ENCODE measurements at places on chromosomes 7 and 10. TPM values are rescaled to one million over a fixed set of nuclear protein-coding genes. Genes with fewer than 3 reads are reported as not detected.

GRCh38 chr10:62689712-62690111 is 114.8 kb upstream of the ADO start:
- DNase-seq = no peak
- H3K4me1 ChIP-seq = peaks cover 28% of the 10 kb centered on the region
- peak overlapping the region; percentile 28 for H3K27ac ChIP-seq
- H3K4me3 ChIP-seq = no peak overlapping the region
- H3K36me3 ChIP-seq = peaks cover 9% of the 10 kb centered on the region
- H3K27me3 ChIP-seq = peaks cover 2% of the 10 kb centered on the region

DNA sequence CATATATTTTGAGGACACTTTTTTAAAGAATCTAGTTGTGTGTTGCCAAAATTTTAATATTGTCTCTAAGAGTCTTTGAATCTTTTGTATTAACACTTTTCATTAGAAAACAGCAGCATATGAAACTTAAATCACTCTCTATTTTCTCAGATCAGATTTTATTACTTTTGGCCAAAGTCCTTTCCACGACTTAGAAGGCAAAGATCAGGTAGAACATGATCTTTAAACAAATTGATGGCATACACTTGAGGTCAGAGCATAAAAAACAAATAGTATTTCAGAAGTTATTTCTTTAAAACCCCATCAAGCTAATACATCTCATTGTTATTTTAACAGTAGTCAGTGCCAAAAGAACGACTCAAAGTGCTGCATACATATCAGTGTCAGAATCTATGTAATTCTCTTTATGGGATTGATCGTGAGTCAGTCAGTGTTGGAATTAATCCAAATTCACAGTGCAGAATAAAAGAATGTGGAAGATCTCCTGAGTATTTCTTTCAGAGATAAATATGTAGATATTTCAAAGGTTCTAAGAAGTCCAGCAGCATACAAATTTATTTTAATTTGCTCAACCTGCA is 9.6 kb upstream of the AGMO start:
- H3K27ac ChIP-seq = no peak overlapping the region
- H3K36me3 ChIP-seq = no peaks in the 10 kb centered on the region
- H3K27me3 ChIP-seq = no peaks in the 10 kb centered on the region

- DNase-seq = no peak
- no peaks in the 10 kb centered on the region for H3K27me3 ChIP-seq
- no peak overlapping the region for H3K27ac ChIP-seq
- H3K4me3 ChIP-seq = no peak overlapping the region
Observed at GRCh38 chr10:31268444-31269303, 50.3 kb upstream of the ZEB1 start.

DNA sequence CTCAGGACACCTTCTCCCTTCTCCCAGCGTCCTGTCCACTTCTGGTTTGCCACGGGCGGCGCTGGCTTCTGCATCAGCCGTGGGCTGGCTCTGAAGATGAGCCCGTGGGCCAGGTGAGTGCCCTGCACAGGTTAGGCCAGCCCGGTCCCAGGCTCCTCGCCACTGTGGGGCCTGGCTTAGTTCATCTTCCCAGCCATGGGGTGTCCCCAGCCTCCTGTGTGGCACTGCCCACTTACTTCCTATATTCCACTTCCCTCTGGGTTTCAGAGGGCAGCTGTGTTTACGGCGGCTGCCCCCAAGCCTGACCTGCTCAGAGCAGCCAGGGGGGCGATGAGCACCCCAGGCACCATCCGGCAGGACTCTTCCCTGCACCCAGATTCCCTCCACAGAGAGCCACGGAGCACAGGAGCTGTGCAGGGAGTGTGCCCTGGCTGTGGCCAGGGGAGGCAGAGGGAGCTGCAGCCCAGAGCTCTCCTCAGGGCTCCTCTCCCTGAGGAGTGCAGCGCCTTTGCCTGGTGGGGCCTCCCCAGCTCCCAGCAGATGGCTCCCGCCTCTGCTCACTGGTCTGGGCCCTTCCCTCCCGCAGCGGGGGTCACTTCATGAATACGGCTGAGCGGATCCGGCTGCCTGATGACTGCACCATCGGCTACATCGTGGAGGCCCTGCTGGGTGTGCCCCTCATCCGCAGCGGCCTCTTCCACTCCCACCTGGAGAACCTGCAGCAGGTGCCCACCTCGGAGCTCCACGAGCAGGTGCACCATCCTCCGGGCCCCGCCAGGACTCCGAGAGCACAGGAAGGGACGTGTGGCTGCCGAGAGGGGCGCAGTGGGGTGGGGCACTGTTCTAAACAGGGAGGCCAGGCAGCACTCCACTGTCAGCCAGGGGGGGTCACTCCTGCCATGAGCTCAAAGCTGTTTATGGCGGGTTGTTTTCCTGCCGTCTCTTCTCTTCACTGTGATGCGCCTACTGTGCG is 6.4 kb downstream of the LFNG start:
- no peak overlapping the region for H3K27ac ChIP-seq
- H3K27me3 ChIP-seq = no peaks in the 10 kb centered on the region
- DNase-seq = no peak
- H3K36me3 ChIP-seq = peaks cover 46% of the 10 kb centered on the region

DNA sequence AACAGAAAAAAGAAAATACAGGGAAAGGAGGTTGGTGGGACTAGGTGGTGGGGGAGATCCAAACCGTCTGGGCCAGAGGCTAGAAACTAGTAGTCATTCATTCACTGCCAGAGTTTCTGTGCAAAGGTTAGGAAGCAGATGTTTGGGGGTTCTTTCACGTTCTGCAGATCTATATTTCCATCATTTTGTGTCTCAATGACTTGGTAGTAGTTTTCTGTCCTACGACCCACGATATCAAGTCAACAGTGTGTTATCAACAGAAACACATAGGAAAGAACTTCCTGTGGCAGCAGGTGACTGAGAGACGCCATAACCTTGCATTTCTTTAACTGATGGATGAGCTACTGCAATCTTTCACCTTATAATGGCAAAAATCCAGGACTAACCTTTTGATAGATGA is 1.8 kb downstream of the CEP55 start:
- H3K27ac ChIP-seq = peak overlapping the region; percentile 96
- peak overlapping the region; percentile 95 for H3K4me3 ChIP-seq
- H3K36me3 ChIP-seq = peaks cover 36% of the 10 kb centered on the region
- H3K27me3 ChIP-seq = no peaks in the 10 kb centered on the region

DNA sequence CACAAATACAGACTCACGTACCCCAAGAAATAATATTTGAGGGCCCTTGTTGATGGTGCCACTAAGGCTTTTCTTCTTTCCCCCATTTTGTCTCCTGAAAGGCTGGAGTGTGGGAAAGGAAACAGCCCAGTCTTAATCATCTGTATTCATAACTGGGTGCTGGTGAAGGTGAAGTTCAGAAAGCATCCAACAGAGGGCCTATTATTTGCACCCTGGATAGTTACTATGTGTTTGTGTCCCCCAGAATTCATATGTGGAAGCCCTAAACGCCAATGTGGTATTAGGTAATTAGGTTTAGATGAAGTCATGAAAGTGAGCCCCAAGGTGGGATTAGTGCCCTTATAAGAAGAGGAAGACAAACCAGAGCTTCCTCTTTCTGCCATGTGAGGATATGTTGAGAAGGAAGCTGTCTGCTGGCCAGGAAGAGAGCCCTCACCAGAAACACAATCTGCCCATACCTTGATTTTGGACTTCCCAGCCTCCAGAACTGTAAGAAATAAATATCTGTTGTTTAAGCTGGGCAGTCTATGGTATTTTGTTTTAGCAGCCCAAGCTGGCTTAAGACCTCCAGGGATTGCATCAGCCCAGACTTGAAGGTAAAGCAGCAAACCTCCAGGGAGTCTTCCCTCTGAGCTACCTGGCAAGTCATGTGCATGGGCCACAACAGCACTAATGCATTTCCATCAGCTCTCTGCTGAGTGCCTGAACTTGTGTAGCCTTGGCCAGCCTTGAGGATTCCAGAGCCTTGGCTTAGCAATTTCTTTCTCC is 90.0 kb upstream of the ADRB1 start:
- no peak overlapping the region for H3K4me3 ChIP-seq
- H3K27ac ChIP-seq = no peak overlapping the region
- DNase-seq = no peak
- H3K36me3 ChIP-seq = no peaks in the 10 kb centered on the region
- peaks cover 34% of the 10 kb centered on the region for H3K27me3 ChIP-seq
- peaks cover 5% of the 10 kb centered on the region for H3K4me1 ChIP-seq

GRCh38 chr7:159138508-159138907 is 6.2 kb downstream of the VIPR2 start:
- peaks cover 27% of the 10 kb centered on the region for H3K27me3 ChIP-seq
- DNase-seq = no peak
- H3K4me1 ChIP-seq = no peaks in the 10 kb centered on the region
- no peak overlapping the region for H3K27ac ChIP-seq

- H3K27me3 ChIP-seq = peaks cover 7% of the 10 kb centered on the region
- H3K4me3 ChIP-seq = no peak overlapping the region
- DNase-seq = no peak
- H3K4me1 ChIP-seq = no peaks in the 10 kb centered on the region
- no peak overlapping the region for H3K27ac ChIP-seq
Observed at GRCh38 chr10:78478919-78479318, 445.3 kb downstream of the RPS24 start.

- no peak overlapping the region for H3K27ac ChIP-seq
- peak; percentile 12 for DNase-seq
- no peaks in the 10 kb centered on the region for H3K36me3 ChIP-seq
- peaks cover 25% of the 10 kb centered on the region for H3K27me3 ChIP-seq
- peak overlapping the region; percentile 54 for H3K4me3 ChIP-seq
Observed at GRCh38 chr7:120272261-120272660, 714 bp upstream of the KCND2 start.

DNA sequence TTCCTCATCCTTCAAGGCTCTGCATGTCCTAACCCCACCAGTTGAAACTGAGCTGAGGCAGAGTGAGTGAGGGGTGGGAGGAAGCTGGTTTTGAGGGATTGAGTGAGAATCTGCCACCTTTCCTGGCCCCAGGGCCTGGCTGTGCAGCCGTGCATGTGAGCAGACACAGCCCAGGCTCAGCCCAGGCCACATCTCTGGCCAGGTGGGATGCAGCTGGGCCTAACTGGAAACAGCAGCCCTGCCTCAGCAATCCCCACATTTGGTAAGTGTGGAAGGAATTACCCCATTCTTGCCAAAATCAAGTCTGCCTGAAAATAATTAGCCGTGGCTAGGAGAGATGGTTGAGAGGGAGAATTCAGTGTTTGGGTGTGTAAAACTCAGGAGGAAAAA is 116.6 kb downstream of the NEURL1 start:
- no peaks in the 10 kb centered on the region for H3K27me3 ChIP-seq
- no peak for DNase-seq
- H3K4me1 ChIP-seq = peaks cover 2% of the 10 kb centered on the region
- H3K36me3 ChIP-seq = peaks cover 2% of the 10 kb centered on the region
- H3K27ac ChIP-seq = no peak overlapping the region

- H3K36me3 ChIP-seq = no peaks in the 10 kb centered on the region
- DNase-seq = no peak
- H3K4me3 ChIP-seq = no peak overlapping the region
- H3K27me3 ChIP-seq = no peaks in the 10 kb centered on the region
Observed at GRCh38 chr7:115676707-115677106, 353.9 kb downstream of the TFEC start.

DNA sequence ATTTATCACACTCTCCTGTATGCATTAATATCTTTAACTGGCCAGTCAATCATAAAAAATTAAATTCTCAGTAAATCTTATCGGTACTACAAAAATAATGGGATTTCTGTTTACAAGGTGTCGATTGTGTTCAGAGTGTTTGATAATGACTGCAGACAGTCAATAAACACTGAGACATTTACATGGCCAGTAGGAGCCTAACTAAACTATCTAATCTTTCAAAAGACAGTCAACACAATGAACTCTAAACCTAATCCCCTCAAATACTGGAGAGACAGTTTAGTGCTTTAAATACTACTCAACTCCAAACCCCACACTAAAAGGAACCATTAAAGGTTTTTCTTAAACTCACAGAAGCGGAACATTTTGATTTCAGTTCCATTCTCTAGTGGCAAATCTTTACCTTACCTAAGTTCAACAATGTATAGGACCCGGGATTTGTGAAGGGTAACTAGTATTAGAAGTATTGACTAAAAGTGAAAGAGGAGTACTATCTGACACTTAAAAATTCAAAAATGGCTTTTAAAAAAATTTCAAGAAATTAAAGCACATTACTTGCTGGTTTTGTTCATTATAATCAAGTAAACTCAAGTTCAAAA is 37.3 kb upstream of the EXOC6 start:
- peaks cover 13% of the 10 kb centered on the region for H3K27me3 ChIP-seq
- no peak for DNase-seq
- no peak overlapping the region for H3K4me3 ChIP-seq

- no peak overlapping the region for H3K27ac ChIP-seq
- H3K4me1 ChIP-seq = peaks cover 16% of the 10 kb centered on the region
- H3K36me3 ChIP-seq = no peaks in the 10 kb centered on the region
- DNase-seq = no peak
- H3K27me3 ChIP-seq = peaks cover 3% of the 10 kb centered on the region
- H3K4me3 ChIP-seq = no peak overlapping the region
Observed at GRCh38 chr10:71378336-71379117, 18.2 kb upstream of the CDH23 start.

Gene EEPD1
- total RNA-seq = 13.8 TPM

Gene CCDC3
- total RNA-seq = 0.10 TPM

- no peaks in the 10 kb centered on the region for H3K27me3 ChIP-seq
- no peaks in the 10 kb centered on the region for H3K36me3 ChIP-seq
- no peak overlapping the region for H3K4me3 ChIP-seq
- H3K4me1 ChIP-seq = no peaks in the 10 kb centered on the region
Observed at GRCh38 chr7:132176719-132177118, 399.6 kb downstream of the PLXNA4 start.

GRCh38 chr10:103820101-103821062 is 35.0 kb downstream of the SH3PXD2A start:
- H3K27me3 ChIP-seq = peaks cover 39% of the 10 kb centered on the region
- DNase-seq = no peak
- peaks cover 10% of the 10 kb centered on the region for H3K4me1 ChIP-seq
- H3K4me3 ChIP-seq = no peak overlapping the region
- H3K36me3 ChIP-seq = no peaks in the 10 kb centered on the region

DNA sequence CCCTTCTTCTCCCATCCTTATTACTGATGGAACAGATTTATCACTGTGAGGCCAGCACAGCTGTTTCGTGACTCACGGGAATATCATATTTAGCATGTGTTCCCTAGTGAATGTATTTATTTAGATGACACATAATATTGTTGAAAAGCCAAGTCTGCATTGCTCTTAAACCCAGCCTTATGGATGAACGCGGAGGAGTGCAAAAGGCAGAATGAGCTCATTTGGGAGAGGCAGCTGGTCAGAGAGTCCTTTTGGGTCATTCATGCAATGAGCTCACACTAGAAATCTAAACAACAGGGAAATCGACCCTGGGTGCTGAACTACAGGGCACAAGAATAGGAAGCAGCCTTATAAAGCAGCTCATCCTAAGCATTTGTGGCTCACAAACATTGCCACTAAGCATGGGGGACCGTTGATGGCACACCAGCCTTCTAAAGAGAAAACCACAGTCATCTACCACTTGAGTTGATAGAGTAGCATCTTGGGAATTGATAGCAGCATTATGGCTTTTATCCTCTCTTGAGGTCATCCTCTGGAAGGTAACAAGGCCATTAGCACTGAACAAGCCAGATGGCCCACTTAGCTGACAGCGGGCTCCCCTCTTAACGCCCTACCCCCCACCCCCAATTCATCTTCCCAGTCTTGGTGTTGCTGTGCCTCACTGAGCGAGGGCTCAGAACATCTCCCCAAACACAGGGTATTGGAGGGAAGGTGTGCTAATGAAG is 32.9 kb upstream of the SDK1 start:
- no peaks in the 10 kb centered on the region for H3K36me3 ChIP-seq
- no peak overlapping the region for H3K4me3 ChIP-seq
- DNase-seq = no peak
- H3K4me1 ChIP-seq = no peaks in the 10 kb centered on the region
- peaks cover 17% of the 10 kb centered on the region for H3K27me3 ChIP-seq
- no peak overlapping the region for H3K27ac ChIP-seq
